Stimulated activated naive CD8-positive, alpha-beta T cell treated with anti-CD3 and anti-CD28 coated beads, Interleukin-15, Interleukin-2, amounts not matched to agents 100 U/mL and 50 U/mL, for 24 hours (primary cell): ENCODE measurements at places on chromosomes 7 and 10.

DNA sequence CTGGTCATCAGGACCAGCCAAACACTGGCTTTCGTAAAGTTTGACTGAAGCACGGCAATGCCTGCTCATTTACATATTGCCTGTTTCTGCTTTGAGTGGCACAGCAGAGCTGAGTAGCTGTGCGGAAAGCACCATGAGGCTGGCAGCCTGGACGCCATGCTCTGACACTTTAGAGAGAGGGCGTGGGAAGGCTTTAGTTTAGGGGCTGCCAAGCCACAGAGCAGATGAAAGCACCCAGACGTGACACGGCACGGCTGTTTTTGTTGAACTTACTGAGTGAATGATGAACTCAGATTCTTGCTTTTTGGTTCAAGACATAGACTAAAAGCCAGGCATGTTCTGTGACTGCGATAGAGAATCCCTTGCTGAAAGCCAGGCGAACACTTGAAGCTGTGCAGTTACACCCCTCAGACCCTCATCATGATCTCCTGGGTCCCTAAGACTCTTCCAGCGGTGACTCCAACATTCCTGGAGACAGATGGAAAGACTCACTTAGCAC is 182.1 kb downstream of the ZMYND11 start:
- peak; percentile 44 for DNase-seq

DNA sequence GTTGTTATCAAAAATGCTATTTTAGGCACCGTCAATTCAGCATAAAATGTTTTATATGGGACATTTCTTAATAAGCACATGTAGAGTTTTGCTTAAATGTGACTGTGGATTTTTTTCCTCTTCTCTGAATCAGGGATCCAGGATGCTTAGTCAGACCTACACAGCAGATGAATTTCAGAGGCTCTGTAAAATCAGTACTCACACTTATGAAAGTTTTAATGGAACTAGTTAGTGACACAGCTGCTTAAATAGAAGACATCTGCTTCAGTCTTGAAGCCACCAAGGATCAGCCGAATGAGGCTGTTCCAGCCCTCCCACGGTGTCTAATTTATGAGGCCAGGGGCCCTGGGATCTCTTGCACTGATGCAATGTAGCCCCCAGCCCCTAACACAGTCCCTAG is 136.0 kb downstream of the MYOF start:
- no peak for DNase-seq

DNA sequence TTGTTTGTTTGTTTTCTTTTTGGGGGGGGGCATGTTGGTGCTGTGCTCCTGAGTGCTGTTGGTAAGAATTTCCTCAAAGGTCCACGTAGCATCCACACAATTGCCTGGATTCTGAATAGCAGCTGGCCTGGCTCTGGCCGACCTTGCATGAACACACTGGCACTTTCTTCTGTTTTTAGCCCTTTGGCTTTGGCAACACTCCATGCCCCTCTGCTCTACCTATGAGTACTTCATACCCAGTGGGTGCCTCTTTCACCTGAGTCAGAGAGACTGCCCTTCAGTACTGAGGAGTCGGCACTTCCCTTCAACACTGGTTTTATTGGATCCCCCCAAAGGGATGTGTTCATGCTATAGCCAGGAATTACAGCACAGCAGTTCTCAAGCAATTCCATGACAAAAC is 7.2 kb upstream of the NPVF start:
- DNase-seq = no peak

- no peak for DNase-seq
These were observed 4.5 kb upstream of the SEMA3D start for GRCh38 chr7:85191383-85191782.

DNA sequence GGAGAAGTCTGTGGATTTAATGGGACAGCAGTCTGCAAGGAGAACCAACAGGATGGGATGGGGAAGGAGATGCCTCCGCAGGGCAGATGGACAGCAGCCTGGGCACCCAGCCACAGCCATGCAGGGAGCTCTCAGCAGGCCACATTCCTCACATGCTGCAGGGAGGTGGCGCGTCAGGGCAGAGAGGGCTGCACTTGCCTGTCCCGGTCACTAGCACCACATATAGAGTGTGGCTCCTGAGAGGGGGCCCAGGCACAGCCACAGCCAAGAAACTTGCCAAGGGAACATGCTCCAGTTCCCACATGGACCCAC is 86.8 kb upstream of the ZMIZ1 start:
- no peak for DNase-seq

DNA sequence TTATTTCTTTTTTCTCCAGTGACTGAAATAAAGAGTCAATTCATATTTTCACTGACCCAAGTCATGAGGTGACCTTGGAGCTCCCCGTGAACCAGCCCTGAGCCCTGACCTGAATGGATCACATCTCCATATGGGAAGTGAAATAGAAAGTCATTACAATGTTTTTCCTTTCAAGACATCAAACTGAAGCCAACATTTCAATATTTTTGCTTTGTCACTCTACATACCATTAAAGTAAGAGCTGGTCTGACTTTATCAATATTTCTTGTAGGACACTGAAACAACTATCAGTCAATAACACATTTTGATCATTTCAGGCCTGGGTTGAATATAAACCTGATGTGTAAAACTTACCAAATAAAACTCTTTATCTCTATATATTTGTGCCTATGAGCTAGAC is 249.8 kb upstream of the PHF14 start:
- no peak for DNase-seq

- DNase-seq = no peak
These were observed 362.8 kb downstream of the THSD7A start for GRCh38 chr7:11469028-11469745.

DNA sequence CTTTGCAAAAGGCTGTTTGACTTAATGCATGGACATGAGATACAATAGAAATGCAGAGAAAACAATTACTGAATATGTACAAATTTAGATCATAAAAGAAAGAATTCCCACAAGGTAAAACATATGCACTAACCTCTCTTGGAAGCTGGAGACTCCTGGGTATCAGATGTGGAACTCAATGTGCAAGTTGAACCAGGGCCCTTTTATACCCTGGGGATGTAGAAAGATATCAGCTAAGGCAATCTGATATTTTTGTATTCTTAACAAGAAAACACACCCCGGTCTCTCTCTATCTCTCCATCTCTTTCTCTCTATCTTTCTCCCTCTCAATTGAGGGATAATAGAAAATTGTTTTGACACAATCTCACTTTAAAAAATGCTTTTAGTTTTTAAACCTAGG is at the start of gene IDI2:
TSS of gene IDI2 (minus strand) at position 177 of the 400 bp plus-strand sequence. CDS start 1,136 bp downstream, outside the sequence.
- no peak for DNase-seq

GRCh38 chr7:108430664-108431063 is 25.6 kb downstream of the NRCAM start:
- no peak for DNase-seq

DNA sequence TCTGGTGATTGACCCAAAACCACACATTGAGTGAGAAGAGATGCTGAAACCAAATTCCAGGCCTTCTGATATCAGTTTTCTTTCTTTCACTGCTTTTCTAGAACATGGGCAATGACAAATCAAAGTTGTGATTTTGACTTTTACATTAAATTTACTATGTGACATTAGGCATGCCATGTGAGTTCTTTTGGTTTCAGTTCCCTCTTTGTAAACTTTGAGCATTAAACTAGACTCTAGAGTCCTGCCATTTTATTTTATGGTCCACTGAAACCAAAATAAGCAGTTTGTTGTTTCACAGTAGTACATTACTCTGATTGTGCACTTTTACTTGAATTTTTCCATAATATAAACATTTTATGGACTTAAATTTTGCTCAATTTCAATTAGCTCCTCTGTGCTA is 381.1 kb upstream of the SEMA3D start:
- DNase-seq = no peak

- DNase-seq = no peak
These were observed 154.8 kb downstream of the ARHGAP12 start for GRCh38 chr10:31773749-31774298.

- peak; percentile 48 for DNase-seq
These were observed 64.0 kb downstream of the OAT start for GRCh38 chr10:124354411-124355382.

- no peak for DNase-seq
These were observed 234.7 kb downstream of the CREB5 start for GRCh38 chr7:28647076-28647421.

GRCh38 chr10:23522345-23522744 is 83.5 kb downstream of the OTUD1 start:
- DNase-seq = no peak

DNA sequence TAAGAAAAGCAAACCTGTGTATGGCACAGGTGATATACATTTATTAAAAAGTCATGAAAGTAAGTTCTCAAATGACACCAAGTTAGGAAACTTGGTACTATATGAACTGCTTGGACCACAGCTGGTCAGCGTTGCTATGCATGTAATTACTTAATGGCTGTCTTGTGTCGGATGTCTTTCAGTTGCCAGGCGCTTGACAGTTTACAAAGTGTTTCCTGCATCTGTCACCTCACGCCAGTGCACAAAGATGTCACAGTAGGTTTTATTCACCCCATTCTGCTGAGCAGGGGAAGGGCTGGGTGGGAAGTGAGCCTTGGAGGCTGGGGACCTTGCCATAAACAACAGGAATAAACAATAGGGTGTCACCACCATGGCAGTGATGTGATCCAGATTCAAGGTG is 35.8 kb downstream of the ADAM12 start:
- DNase-seq = no peak

- DNase-seq = no peak
These were observed 222.5 kb upstream of the TCERG1L start for GRCh38 chr10:131533846-131534526.

DNA sequence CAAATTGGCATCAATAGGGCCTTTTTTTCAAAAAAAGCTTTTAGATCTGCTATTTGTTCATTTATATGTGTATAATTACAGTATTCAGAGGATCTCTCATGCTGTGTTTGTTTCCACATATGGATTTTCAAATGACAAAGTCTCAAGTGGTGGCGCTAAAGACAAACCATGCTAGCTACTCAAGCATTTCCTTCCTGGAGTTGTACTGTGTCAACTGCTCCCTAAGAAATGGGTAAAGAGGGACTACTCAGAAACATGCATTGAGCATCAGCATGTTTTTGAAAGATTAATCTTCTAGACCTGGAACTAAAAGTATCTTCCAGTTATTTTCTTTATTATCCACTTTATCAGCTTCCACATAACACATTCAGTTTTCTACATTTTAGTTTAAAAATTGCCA is 12.7 kb downstream of the CNTNAP2 start:
- DNase-seq = no peak

DNA sequence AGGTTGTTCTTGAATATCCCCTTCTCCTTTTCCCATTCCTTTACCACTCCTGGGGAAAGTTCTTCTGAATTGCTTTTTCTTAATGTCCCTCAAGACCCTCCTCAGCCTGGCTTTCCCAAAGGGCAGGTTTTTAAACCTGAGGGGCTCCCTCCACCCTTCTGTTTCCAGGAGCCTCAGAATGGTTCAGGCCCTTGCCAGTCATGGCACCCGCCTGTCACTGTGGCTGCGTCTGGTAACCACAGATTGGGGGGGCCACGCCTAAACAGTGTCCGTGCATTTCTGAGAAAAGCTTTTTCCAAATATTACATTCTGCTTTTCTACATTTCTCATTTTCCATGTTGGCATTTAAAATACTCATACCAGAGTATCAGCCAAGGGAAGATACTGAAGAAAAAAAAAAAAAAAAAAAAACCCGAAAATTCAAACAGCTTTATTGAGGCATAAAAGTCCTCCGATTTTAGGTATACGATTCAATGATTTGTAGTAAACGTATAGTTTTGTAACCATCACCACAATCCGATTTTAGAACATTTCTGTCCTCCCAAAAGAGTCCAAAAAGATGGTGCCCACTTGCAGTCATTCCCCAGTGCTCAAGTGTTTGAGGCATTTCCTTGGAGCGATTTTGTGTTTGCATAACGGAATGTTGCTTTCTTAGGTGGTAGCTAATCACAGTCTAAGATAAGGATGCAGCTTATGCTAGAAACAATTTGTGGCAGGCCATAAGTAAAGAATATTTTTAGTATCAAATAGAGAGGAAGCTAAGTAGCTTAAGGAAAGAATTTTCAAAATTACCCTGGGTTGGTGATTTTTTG is 22.1 kb downstream of the HKDC1 start:
- DNase-seq = no peak

DNA sequence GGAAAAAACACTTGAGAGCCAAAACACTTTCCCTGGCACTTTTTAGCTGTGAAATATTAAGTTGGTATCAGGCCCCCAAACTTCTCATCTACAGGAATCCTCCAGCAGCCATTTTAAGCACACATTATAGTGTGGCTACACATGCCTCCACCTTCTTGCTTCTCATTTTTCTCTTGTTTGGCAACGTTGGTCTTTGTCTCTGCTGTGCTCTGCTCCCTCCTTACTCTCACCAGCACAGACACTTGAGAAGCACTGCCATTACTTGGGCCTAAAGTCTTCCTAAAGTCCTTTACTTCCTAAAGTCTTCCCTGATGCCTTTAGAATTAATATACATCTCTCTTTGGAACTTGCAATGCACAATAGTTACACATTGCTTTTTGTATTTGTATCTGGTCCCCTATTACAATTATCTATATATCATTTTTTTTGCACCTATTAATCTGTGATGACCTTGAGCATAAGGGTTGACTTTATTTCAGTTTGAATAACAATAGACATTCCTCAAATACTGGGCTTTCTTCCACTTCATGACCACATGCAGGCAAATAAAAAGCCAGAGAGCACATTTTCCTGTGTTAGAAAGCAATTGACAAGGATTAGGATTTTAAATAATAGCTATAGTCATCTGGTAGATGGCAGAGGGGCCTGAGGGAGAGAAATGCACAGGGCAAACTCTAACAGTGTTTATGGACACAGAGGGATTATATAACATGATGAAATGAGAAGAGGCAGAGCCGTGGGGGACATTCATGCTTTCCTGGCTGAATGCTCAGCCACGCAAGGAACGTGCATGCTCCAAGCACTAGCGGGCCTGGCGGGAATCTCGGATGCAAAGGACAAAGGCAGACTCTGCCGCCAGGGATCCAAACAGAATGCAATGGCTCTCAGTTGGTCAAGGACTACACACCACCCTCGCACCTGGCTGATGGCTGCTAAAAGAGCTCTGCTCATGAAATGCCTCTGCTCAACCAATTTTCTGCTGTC is 99.3 kb downstream of the CDC14C start:
- no peak for DNase-seq

- no peak for DNase-seq
These were observed 376.6 kb downstream of the PLXNA4 start for GRCh38 chr7:132199626-132200025.

- DNase-seq = no peak
These were observed 7.2 kb downstream of the INA start for GRCh38 chr10:103284170-103284569.

- DNase-seq = no peak
These were observed 27.9 kb downstream of the SRI start for GRCh38 chr7:88191911-88192310.

DNA sequence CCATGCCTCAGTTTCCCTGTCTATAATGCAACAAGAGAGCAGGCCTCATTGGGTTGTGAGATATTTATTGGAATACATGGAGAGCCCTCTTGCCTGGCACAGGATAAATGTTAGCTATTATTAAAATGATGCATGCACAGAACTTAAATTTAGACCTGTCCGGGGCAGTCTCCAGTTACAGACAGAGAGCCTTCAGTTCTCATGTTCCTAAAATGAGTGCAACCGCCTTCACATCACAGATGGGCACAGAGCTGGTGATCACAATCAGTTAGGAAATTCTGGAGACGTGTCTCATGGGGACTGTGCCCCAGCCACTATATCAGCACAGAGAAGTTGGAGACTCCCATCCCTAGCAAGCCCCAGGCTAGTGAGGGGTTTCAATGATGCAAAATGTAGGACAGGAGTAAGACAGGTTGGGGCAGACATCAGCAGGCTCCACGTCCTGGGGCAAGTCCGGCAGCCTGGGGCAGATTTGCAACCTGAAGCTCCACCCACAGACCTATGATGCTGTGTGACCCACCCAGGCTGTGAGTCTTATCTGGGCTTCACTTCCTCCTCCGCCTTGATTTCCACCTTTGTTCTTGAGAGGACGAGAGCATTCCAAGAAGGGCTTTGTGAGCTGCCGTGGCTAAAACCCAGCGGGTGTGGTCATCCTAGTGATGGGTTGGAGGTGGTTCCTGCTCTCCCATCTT is 49.4 kb downstream of the CXCL12 start:
- no peak for DNase-seq
